Aorta (tissue), 5 donors: ENCODE measurements at places on chromosomes 2 and 18. TPM values are rescaled to one million over a fixed set of nuclear protein-coding genes. Genes with fewer than 3 reads are reported as not detected.

GRCh38 chr2:72995430-72996116 is 75.9 kb downstream of the SFXN5 start:
- H3K4me3 ChIP-seq = no peak overlapping the region
- no peaks in the 10 kb centered on the region for H3K27me3 ChIP-seq
- H3K36me3 ChIP-seq = no peaks in the 10 kb centered on the region
- no peaks in the 10 kb centered on the region for H3K4me1 ChIP-seq
- peak; percentile 19 for DNase-seq

GRCh38 chr2:100842241-100842922 is 22.4 kb downstream of the NPAS2 start:
- no peaks in the 10 kb centered on the region for H3K4me1 ChIP-seq
- no peak for DNase-seq
- no peak overlapping the region for H3K4me3 ChIP-seq

GRCh38 chr18:48766026-48766425 is 184.7 kb downstream of the SMAD7 start:
- no peak overlapping the region for H3K4me3 ChIP-seq
- DNase-seq = no peak
- H3K27me3 ChIP-seq = no peaks in the 10 kb centered on the region
- H3K4me1 ChIP-seq = no peaks in the 10 kb centered on the region
- no peak overlapping the region for H3K27ac ChIP-seq
- H3K36me3 ChIP-seq = peaks cover 4% of the 10 kb centered on the region

DNA sequence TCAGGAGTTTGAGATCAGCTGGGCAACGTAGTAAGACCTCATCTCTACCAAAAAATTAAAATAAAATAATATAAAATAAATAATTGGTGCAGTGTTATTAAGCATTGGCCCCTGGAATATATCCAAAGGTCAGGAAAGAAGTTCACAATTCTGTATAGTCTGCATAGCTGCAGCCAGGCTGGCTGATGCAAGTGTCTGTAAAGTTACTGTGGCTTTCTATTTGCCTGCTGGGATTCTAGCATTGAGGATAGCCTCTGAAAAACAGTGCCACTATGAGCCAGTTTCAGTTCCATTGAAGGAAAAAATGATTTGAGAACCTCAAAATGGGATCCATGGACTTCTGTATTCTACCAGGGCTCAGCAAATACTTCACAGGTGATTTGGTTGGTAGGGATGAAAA is 208.6 kb downstream of the PARD3B start:
- no peak for DNase-seq
- H3K36me3 ChIP-seq = no peaks in the 10 kb centered on the region
- H3K27ac ChIP-seq = no peak overlapping the region
- peaks cover 3% of the 10 kb centered on the region for H3K4me1 ChIP-seq
- no peak overlapping the region for H3K4me3 ChIP-seq
- H3K27me3 ChIP-seq = no peaks in the 10 kb centered on the region

DNA sequence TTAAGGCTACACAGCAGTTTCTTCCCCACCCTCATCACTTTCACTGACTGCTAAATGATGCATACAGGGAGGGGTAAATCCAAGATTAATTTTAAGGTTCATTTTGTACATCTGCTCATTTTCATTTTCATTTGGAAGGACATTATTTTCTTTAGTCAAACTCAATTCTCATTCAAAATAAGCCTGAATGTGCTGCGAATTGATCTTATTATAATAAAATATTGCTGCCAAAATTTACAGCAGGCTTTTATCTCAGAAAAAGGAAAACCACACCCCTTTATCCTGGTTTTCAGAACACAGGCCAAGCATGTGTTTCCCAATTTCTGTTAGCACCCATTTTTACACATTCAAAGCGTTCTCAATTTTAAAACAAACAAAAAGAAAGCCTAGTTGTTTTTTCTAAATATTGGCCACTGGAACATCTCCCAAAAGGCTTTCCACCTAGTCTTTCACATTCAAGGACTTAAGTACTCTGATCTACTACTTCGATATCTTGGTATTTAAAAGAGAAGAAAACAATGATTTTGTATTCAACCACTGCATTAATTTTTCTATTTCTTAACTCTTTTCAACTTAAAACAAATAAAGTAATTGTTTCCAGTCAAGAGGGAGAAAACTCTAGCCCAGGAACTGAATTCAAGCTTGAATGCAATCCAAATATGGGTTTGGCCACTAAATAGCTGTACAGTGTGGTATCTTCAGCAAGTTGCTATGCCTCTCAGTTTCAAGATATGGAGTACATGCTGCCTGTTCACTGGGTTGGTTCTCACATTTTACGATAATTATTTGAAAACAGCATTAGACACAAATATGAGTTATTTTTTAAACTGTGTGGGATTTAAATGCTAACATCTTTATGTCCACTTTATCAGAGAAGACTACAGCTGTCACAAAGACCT is 52.5 kb downstream of the CDH2 start:
- H3K27ac ChIP-seq = no peak overlapping the region
- DNase-seq = no peak
- no peaks in the 10 kb centered on the region for H3K27me3 ChIP-seq
- no peaks in the 10 kb centered on the region for H3K36me3 ChIP-seq
- H3K4me3 ChIP-seq = no peak overlapping the region

Gene RAMP1
- 230 TPM for total RNA-seq

Gene MEP1B
- not detected for total RNA-seq

Gene AGXT
- not detected for total RNA-seq
